Muscle of leg (tissue), 16 donors: ENCODE measurements at places on chromosomes 6 and 20. TPM values are rescaled to one million over a fixed set of nuclear protein-coding genes. Genes with fewer than 3 reads are reported as not detected.

RCAN2 gene
- 6.1 TPM for polyA plus RNA-seq

DNA sequence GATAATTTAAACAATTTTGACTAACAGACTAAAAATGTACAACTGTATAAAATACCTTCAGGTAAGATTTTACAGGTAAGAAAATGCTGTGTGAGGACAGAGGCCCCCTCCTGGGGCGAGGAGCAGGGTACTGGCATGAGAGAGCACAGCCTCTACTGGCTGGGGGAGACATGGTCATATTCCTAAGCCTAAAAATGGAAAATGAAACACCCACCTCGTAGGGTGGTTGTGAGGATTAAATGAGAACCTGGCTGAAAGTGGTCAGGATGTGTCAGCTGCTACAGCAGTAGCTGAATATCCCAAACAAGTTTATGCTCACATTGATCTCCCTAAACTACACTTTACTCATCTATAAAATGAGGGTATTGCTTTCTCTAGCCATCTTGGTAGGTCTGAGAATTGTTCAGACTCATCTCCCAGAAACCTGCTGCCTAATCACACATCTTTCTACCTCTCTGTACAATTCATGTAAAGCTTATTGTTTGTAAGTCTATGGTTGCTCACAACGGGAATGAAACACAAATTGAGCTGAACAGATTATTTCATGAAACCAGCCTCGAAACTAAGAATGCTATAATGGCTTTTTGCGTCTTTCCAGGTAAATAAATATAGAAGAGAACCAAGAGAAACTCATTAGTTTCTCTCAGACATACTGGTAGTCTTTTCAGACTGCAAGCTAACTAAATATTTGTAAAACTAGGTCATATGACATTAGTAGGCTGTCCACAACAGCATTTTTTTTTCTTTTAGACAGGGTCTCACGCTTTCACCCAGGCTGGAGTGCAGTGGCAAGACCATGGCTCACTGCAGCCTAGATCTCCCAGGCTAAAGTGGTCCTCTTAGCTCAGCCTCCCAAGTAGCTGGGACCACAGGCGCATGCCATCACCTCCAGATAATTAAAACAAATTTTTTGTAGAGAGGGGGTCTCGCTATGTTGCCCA, 69.6 kb downstream of the POPDC3 start:
- no peak for DNase-seq

DNA sequence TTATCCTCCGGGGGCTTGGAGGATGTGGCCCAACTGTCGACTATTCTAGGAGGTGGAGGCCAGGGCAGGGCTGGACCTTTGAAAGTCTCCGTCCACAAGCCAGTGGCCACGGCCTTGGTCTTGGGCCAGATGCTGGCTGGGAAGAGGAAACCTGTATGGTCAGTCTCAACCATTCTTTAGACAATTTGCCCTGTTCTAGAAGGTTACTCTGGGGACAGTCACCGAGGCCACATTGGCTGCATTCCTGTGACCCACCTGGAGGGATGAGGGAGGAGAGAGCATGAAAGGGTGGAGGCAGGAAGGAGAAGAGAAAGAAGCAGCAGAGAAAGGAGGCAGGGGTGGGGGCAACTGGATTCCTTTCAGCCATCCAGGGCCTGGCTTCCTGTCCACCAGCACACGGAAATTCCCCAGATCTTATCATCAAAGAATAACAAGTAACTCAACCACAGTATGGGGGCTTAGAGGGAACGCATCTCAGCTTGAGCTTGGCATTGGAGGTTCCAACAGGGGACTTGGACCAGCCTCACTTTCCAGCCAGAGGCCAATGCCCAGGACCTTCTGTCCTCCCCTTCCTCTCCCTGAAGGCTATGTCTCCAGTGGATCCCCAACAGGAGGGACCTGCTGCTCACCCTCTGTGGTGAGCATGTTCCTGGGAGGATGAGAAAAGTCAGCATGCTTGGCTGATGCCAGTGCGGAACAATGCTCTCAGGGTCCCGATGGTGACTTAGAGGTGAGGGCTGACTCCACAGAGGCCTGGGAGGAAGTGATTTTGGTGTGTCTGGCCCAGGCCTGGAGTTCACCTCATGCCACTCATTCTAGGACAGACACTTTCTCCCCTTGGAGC, 30.4 kb downstream of the TGM2 start:
- DNase-seq, result no peak

SLC22A3 gene
- polyA plus RNA-seq, result 11.2 TPM

PI16 gene
- 42.2 TPM for polyA plus RNA-seq

GRCh38 chr20:19928328-19929011, 88.7 kb upstream of the NAA20 start:
- no peak for DNase-seq

SYCP2L gene
- polyA plus RNA-seq, result 0.59 TPM

DNA sequence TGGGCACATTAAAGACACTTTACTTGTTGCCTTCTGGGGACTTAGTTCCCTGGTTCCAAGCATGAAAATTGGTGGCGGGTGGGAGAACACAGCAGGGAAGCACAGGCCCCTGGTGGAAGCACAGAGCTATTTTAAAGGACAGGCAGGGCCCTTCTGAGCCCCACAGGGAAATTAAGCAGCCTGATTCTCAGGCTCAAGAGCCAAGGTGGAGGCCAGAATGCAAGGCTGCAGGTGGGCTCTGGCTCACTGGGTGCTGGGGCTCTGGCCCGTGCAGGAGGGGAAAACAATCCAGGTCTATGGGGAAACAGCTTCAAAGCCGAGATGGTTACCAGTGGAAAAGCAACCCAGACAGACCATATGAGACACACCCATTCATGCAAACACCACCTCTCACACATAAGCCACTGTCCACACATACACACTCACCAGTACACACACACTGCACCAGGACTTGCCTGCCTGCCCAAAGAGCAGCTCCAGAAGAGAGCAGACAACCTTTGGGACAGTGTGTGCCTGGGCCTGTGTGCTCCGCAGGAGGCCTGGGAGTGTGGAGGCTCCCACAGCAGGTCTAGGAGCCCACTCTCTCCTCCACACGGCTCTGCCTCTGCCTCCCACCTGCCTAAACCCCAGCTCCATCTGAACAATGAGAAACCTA, 30.6 kb downstream of the TFEB start:
- no peak for DNase-seq

GRCh38 chr6:72212686-72213085, 326.3 kb downstream of the RIMS1 start:
- no peak for DNase-seq
